ENCODE measurements at places on chromosomes 2 and 18.

- DNase-seq = no peak
Observed at GRCh38 chr18:63488160-63488559, 11.4 kb downstream of the SERPINB5 start.

GRCh38 chr2:60149176-60149575, 404.3 kb downstream of the BCL11A start:
- no peak for DNase-seq

GRCh38 chr2:206240327-206240726, 34.1 kb upstream of the ZDBF2 start:
- DNase-seq = no peak

DNA sequence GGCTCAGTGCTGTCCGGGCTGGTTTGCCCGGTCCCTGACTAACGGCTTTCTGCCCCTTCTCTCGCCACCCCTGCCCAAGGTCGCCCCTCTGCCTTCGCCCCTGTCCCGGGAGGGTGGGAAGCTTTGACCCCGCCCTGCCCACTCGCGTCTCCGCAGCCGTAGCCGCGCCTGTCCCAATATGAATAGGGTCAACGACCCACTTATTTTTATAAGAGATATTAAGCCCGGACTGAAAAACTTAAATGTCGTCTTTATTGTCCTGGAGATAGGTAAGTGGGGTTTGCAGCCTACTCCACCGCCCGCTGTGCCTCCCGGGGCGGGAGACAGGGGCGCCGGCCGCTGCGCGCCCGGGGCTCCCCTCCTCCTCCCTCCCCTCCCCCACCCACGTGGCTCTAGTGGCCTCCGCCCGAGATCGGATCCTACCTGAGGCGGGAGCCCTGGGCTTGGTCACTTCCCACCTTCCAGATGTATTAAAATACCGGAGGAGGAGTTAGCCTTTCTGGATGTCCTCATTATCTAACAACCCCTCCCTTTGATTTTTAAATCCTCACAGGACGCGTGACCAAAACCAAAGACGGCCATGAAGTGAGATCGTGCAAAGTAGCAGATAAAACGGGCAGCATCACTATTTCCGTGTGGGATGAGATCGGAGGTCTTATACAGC, 633 bp downstream of the NABP1 start:
- no peak for DNase-seq

GRCh38 chr2:224268441-224268840, 133.5 kb downstream of the FAM124B start:
- DNase-seq = no peak

GRCh38 chr18:44744161-44745121, 63.8 kb downstream of the SETBP1 start:
- peak; percentile 24 for DNase-seq

DNA sequence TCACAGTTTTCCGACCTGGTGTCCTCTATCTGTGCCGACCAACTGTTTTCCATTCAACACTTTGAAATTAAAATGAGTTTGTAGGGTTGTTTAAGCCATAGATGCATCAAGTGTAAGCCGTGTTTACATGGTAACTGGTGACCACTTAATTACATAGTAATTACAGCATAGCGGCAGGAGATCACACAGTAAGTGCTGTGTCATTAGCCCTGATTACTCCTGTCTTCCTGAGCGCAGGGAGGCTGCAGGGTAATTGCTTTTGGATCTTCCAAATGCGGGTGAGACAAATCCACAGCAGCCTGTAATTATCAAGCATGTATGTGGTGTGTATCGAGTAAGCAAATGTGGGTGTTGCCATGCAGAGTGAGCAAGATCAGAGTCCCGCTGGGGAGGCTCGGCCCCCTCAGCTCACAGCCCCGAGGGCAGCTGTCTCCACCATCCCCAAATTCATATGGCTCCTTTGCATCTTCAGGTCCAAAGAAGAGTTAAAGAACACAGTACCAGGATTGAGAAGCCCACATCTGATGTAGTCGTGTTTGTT, 71.5 kb upstream of the HDAC4 start:
- no peak for DNase-seq

DNA sequence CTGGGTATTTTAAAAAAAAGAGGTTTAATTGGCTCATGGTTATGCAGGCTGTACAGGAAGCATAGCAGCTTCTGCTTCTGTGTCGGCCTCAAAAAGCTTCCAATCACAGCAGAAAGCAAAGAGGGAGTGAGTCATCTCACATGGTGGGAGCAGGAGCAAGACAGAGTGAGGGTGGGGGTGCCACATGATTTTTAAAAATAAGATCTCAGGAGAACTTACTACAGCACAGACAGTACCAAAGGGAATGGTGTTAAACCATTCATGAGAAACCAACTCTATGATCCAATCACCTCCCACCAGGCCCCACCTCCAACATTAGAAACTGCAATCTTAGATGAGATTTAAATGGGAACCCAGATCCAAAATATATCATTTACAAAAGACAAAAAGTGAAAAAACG, 14.6 kb downstream of the ZNF519 start:
- DNase-seq = no peak

DNA sequence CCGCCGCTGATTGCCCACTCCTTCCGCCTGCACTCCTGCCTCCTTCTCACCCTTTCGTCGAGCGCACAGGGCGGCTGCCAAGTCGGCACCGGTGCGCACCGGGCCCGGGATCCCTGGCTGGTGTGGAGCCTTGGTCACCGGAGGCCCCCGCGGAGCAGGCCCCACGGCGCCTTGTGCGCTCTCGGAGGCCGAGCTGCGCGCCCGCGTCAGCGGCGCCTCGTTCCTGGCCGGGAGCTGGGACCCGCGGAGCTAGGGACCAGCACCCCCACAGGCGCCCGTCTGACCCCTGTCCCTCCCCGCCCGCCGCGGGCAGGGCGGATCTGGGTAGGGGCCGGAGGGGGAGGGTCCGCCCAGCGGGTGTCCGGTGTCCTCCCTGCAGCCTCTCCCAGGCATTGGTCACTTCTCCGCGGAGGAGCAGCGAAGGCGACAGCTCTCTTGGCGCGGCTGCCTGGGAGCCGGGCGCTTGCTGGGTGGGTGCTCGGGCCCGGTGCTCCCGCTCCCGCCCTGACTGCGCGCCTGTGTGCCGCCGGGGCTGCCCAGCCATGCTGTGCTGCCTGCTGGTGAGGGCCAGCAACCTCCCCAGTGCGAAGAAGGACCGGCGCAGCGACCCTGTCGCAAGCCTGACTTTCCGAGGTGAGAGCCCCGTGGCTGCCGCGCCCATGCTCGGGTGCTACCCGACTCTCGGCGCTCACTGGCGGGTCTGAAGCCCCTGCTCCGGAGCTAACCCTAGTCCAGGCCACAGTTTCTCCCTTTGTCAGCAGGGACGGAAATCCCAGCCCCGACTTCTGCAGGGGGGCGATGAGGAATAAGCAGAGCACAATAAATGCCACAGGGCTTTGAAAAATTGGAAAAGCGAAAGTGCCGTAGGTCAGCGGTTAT, 13.2 kb downstream of the DYSF start:
- no peak for DNase-seq

- no peak for DNase-seq
Observed at GRCh38 chr18:321865-322467, 54.1 kb upstream of the THOC1 start.

GRCh38 chr2:225797394-225797793, 397.9 kb downstream of the NYAP2 start:
- no peak for DNase-seq

GRCh38 chr2:80437959-80438358, 133.4 kb upstream of the LRRTM1 start:
- no peak for DNase-seq

DNA sequence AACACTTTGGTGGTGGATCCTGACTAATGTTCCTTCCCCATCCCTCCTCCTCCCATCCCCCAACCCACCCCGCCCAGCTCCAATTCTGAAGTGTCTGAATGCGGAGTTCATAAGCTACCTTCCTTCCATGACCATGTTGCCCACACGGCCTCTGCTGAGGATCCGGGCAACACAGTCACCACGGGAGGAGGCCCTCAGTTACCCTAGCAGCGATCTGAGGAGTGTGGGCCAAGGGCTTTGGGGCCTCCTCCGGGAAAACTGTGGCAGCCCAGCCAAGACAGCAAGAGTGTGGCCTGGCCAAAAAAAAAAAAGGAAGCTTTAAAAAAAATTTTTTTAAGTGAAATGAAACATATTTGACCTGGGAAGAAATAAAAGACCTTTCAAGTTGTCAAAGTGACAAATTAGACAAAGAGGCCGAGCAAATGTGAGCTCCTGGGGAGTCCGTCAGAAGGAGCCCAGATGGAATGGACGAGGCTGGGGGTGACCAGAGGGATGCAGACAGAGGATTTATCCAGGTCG, 169.0 kb upstream of the PKDCC start:
- peak; percentile 25 for DNase-seq

GRCh38 chr2:212709280-212709679, 170.7 kb upstream of the ERBB4 start:
- DNase-seq = no peak

DNA sequence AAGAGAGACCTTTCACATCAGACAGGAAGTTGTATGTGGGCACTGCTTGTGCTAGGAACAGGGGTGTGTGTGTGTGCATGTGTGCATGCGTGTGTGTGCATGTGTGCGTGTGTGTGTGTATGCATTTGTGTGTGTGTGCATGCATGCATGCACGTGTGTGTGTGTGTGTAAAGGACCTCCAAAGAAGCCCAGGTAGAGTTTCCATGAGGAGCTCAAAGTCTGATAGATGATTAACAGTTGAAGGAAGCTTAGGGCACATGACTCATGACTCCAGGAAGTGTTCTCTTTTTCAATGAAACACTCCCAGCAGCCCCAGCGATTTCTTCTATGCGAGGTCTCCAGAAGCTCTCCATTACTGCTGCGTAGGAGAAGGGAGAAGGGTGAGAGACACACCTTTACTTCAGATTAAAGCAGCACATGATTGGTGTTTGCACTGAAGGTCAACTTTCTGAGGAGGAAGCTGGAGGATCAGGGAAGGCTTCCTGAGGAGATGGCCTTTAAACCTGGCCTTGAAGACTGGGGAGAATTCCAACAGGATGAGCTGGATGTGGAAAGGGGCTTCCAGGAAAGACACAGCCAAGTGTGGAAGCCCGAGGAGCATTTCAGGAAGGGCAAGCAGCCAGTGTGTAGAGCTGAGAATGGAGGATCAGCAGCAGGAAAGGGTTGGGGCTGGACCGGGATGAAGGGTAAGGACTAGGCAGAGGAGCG, 77.7 kb downstream of the SMAD4 start:
- DNase-seq = no peak

GRCh38 chr18:76482971-76483691, 11.9 kb downstream of the ZNF516 start:
- no peak for DNase-seq

DNA sequence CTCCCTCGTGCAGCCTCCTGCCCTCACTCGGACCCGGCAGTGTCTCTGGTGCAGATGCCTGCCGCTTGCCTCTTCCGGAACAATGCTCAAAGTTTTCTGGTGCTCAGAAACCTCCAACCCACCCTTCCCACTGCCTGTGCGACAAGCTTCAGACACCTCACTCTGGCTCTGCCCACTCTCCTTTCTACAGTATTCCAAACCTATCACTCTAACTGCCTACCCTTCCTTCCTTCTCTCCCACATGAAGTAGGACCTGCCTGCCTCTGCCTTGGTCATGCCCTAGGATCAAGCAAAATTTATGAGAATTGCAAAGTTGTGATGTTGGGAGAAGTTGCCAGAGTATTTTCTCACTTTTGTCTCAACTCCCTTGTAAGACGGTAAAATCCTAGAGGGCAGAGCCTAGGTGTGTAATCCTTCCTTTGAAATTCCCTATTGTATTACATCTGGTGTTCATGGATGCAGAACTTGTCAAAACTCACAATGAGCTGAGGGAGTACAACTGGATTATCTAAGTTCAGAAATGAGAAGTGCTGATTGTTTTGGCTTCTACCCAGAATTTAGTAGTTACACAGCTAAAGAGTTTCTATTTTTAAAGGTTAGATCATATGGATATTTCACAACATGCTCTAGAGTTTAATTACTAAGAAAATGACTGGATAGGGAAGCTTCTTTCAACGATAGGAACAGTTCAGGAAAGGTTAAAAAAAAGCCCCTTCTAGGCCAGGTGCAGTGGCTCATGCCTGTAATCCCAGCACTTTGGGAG, 7.2 kb downstream of the NPC1 start:
- DNase-seq = no peak

GRCh38 chr2:84065857-84066256, 393.2 kb downstream of the SUCLG1 start:
- no peak for DNase-seq

GRCh38 chr2:27622921-27623384, 5.9 kb downstream of the CCDC121 start:
- DNase-seq = no peak

DNA sequence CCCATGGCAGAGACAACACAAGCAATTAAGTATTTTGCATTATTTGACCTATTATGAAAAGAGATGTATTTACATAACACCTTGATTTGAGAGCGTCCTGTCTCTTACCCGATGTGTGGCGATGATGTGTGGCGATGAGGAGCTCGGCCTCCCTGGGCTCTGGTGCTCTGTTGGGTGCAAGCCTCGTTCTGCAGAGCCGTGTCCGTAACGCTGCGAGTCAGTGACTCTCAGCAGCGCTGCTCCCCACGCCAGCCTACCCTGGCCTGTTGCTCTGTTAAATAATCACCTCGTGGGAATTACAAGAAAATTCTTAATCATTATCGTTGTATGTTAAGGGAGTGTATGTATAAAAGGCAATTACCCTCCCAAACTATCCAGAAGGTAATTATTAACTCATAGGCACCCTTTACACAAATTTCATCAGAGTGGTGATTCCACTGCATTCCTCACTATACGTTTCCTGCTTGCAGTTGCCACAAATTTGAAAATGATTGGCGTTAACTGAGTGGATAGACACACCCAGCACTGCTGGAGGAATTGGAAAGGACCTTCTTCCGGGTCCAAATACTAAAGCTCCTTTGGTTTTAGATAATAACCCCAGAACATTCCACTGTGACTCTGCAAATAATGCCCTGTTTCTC, 52.0 kb upstream of the NFATC1 start:
- DNase-seq = no peak

- no peak for DNase-seq
Observed at GRCh38 chr2:23697256-23698075, 229.5 kb downstream of the ATAD2B start.

GRCh38 chr2:177239932-177240630, 24.4 kb downstream of the NFE2L2 start:
- no peak for DNase-seq

DNA sequence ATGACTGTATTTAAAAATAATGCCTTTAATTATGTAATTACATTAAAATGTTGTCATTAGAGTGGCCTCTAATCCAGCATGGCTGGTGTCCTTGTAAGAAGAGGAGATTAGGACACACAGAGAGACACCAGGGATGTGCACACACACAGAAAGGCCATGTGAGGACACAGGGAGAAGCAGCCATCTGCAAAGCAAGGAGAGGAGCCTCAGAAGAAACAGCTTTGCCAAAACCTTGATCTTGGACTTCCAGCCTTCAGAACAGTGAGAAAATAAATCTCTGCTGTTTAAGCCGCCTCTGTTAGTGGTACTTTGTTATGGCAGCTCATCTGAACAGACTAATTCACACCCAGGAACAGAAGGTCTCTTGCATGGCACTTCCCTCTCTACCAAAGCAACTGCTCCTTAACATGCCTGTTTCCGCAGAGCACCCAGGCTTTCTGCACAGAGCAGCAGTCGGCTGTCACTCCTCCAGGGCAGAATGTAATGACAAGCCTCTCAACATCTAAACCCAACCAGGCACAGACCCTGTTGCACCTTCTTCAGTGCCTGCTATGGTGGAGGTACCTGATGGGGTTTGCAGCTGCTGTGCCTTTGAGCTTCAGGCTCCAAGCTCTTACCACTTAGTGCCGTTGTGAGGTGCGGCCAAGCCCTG, 377.7 kb downstream of the TDRD15 start:
- no peak for DNase-seq

- DNase-seq = no peak
Observed at GRCh38 chr2:191638079-191638801, 39.7 kb upstream of the NABP1 start.

All from hypothalamus (tissue), 51 donors.